Activated CD4-positive, alpha-beta T cell treated with anti-CD3 and anti-CD28 coated beads, Interleukin-2, amount 50 U/mL, for 1 hour (primary cell): ENCODE measurements at places on chromosomes 11 and 22.

- no peak for DNase-seq
These were observed 759 bp downstream of the ROBO4 start for GRCh38 chr11:124896821-124897391.

GRCh38 chr11:129846508-129847335 lies 31.1 kb downstream of the TMEM45B start:
- no peak for DNase-seq

- peak; percentile 38 for DNase-seq
These were observed 5.2 kb downstream of the MAML2 start for GRCh38 chr11:96337541-96338431.

GRCh38 chr22:37664249-37665101 lies 6.0 kb downstream of the PDXP start:
- DNase-seq, result no peak

DNA sequence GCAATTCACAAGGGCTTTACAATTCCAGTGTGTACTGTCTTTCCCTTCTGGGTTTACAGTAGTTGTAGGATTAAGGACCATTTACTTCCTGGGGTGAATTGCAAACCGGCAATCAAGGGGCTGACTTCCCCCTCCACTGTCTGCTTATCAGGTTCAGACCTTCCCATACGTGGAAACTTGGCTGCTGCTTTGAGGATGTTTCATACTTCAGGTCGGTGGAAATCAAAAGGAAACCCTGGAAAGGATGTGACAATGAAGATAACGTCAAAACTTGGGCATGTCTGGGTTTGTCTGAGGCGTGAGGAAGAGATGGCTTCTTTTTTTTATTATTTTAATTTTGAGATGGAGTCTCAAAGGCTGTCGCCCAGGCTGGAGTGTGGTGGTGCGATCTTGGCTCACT lies 2.1 kb upstream of the RTCB start:
- no peak for DNase-seq

DNA sequence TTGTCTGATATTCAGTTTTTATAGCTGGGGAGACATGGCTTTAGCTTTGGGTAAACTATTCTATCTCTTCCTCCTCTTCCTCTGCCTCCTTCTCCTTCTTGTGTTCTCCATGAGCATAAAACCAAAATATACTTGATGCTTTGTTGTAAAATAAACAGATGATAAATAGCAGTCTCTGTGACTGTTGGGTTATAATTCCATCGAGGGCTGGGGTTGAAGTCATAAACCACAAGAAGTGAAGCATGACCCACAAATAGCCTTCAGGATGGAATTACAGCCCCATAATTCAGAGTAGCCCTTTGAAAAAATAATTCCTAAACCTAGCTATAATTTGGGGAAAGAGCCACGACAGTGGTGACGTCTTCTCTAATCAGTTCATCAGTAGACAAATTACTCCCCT lies 177.7 kb downstream of the SNX19 start:
- no peak for DNase-seq

DNA sequence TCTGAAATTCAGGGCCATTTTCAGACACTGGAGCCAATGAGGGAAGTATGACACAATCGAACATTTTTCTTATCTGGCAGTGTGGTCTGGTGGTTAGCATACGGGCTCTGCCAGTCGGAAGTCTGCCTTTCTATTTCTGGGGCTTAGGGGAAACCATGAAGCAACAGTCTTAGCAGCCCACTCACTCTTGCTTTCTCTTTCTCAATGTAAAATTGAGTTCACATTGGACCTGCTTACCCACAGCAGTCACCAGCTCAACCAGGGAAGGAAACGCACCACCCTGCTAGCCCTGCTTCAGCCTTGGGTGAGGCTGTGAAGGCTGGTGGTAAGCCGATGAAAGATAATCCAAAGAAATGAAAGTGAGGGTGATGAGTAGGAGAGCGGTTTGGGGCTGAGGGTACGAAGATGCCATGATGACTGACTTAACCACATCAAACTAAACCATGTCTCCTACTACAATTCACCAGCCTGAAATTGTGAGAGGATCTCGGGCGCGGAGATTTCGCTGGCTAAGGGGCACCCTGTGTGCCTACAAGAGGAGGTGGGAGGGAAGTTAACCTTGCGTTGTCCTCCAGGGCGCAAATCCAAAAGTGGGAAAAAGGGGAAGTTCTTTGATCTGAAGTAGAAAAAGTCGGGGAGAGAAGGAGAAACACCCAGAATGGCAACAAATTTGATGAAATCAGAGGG lies 2.0 kb upstream of the LMO2 start:
- DNase-seq, result peak; percentile 50

DNA sequence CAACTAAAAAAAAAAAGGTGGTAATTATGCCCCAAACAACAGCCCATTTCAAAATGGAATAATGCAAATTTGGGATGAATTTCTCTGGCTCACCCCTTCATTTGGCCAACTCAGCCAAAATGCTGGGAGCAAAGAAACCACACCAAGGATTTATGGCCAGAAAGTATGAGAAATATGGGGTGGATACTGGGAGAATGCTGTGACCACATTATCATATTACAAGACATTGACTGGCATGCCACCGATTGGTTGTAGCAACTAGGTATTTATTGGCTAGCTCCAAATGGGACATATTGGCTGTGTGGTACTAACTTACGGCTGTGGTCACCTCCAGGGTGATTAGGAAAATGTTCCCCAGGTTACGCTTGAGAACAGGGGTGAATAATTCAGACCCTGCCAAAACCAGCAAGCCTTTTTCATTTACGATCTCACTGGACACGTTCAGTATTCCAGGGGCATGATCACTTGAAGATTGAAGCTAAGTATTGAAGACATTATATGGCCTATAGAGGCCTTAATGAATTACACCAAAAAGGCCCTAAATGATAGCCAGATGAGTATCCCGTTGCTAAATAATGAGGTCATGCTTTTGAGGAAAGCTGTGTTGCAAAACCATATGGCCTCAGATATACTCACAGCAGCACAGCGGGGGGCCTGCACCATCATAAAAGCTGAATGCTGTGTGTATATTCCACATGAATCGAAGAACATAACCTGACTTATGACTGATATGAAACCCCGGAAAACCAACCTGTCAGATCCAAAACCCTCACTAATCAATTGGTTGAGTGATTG lies 3.8 kb upstream of the FDX1 start:
- DNase-seq, result no peak

GRCh38 chr11:69355959-69356702 lies 62.2 kb downstream of the MYEOV start:
- no peak for DNase-seq

- peak; percentile 80 for DNase-seq
These were observed 12.1 kb downstream of the LRFN4 start for GRCh38 chr11:66868726-66869566.

GRCh38 chr11:24705474-24705873 lies 208.6 kb downstream of the LUZP2 start:
- DNase-seq, result no peak

DNA sequence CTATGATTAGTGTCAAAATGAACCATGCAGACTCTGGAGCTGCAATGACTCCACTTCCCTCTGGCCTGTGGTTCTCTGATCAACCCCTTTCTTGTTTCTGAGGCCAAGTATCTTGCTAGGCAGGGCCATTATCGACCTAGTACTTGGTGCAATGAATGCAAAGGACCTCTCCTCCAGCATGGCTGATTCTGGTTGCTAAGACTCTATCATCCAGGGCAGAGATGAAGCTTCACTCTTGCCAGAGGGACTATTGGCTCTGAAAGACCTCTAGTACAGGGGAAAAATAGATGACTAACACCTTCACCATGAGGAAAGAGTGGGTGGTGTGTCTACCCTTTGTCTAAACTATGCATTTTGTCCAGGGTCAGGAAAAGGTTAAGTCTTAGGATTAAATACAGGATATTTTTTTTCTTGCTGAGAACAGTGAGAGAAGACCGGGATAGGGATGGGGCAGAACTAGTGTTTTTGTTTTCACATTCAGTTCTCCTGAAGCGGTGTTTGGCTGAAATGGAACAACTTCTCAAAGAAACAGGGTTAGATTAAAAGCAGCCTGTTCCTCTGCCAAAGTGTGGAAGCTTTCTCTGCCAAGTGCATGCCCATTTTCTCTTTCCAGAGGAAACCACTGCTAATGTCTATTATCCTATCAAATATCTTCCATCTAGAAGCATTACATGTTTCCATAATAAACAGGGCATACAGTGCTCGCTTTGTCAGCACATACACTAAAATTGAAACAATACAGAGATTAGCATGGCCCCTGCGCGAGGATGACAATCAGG lies 5.0 kb upstream of the MTFP1 start:
- no peak for DNase-seq

GRCh38 chr11:2516276-2517015 lies 71.6 kb downstream of the KCNQ1 start:
- DNase-seq, result no peak

DNA sequence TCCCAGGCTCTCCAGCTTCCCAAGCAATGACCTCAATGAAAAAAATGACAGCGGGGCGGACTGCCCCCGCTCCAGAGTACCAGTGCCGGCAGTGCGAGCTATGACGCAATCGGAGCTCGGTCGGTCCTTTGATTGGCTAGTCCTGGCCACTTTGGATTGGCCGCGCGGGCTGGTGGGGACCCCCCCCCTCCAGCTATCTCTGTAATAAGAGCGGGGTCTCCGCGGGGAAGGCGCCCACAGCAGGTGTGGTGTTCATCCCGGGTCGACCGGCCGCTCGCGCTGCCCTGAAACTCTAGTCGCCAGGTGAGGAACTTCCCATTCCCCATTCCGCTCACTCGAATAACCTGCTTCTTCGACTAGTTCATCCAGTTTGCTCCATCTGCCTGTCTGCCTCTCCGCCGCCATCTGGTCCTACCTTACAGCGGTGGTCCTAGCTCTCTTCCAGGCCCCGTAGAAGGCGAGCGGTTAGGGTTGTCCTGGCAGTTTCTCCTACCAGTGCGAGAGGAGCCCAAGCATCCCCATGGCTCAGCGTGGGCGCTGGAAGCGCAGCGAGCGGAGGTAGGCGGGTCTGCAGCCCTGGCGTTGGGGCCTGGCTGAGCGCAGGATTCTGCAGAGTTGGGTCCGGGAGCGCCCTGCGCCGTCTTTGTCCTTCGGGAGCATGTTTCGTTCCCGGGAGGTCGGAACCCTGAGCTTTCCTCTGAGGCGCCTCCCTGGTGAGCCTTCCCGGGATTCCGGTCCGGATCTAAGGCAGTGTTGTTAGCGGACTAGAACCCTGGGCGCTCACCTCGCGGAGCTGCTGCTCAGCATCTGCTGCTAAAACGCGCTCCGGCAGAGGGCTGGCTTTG lies at the start of gene CALCB:
CALCB (plus strand) TSS at position 233 of the 845 bp plus-strand sequence. CDS start 1,126 bp downstream, outside the sequence.
- peak; percentile 16 for DNase-seq

- no peak for DNase-seq
These were observed 47.2 kb downstream of the LRRC32 start for GRCh38 chr11:76623171-76623883.
